Renal pelvis (tissue), 12 donors: ENCODE measurements at places on chromosomes 12 and 14.

DNA sequence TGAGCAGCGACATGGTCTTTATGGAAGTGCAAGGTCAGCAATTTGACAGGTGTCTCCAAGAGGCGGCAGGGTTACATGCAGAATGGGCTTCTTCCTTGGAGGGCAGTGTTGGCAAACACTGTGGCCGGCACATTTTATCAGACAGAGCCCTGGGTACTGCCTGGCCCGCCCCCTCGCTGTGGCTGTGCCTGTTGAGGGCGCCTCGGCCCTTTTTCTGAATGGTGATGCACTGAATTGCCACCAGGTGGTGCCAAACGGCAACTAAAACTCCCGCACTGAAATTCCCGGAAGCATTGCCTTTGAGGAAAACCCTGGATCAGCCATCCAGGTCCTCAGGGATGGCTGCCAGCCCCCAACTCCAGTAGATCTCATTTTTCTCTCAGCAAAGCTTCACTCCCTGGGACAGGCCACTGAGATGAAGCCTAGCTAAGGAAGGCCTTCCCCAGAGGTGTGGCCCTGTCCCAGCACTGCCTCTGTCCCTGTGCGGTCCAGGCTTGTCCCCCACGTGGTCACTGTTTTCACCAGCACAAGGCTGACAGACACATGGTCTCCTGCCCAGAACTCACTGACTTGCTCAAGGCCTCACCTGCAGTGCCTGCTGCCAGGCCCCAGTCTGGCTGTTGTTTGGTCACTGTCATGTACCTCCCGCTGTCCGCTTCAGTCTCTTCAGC is 73.6 kb downstream of the TESC start:
- DNase-seq = peak; percentile 78

GRCh38 chr14:104212206-104213095 is 74.1 kb downstream of the KIF26A start:
- DNase-seq = no peak

DNA sequence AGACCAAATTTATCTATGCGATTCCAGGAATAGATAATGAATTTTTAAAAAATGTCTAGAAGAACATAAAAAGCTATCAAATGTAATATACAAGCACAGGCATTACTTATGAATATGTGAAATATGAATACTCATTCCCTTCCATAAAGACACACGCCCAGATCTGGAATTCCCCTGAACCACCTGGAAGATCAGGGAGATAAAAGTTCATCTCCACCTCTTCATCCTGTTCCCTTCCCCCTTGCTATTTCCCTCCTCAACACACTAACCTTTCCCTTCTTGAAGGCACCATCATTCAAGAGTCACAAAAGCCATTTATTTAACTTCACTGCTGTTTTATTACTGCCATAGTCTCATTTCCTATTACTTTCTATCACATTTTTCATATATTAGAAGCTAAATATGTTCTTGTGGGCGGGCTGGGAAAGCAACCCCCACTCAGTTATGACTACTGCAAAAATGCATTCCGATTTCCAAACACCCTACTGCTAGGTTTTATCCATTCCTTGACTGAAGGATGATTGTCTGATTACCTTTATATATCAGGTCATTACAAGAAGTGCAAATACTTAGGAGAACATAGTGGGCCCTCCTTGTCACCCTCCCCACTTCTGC is 16.1 kb downstream of the FGD6 start:
- no peak for DNase-seq

DNA sequence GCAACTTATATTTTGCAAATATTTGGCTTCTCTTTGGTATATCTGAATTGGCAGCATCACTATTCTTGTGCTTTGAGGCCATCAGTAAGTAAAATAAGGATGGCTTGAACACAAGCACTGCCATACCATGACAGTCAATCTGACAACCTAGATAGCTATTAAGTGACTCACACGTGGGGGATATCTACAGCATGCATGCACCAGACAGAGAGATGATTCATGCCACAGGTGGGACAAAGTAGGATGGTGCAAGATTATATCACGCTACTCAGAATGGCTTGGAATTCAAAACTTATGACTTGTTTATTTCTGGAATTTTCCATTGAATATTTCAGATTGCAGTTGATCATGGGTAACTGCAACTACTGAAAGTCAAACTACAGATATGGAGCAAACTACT is 675.6 kb upstream of the MDGA2 start:
- no peak for DNase-seq

- DNase-seq = no peak
These were observed 1352.9 kb downstream of the TMEM121 start for GRCh38 chr14:106879241-106879640.

- DNase-seq = no peak
These were observed 3.3 kb downstream of the ARHGAP9 start for GRCh38 chr12:57476162-57476992.

GRCh38 chr12:110012137-110012536 is 12.9 kb downstream of the ANKRD13A start:
- DNase-seq = no peak

DNA sequence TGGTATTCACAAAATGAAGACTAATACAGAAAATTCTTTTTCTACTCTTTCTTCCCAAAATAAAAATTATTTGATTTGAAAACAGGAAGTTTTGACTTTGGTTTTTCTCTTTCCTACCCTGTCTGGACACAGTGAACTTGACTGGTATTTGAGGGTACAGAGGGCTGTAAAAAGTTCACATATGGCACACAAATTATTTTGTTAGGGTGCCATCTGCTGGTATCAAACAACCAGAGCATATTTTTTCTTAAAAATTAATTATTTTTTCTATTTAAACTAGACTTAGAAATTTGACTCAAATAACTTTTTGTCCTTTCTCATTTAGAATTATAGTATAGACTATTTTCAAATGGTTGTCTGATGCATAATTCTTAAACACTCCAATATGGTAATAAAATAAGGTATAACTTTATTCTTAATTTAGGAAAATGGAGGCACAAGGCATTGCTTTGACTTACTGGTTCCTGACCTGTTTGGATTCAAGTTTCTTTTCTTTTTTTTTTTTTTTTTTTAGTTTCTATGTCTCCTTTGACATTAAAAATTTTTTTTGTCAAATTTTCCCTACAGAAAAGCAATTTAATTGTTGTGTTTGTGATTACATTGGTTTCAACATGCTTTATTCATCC is 390.6 kb downstream of the PRKD1 start:
- no peak for DNase-seq

DNA sequence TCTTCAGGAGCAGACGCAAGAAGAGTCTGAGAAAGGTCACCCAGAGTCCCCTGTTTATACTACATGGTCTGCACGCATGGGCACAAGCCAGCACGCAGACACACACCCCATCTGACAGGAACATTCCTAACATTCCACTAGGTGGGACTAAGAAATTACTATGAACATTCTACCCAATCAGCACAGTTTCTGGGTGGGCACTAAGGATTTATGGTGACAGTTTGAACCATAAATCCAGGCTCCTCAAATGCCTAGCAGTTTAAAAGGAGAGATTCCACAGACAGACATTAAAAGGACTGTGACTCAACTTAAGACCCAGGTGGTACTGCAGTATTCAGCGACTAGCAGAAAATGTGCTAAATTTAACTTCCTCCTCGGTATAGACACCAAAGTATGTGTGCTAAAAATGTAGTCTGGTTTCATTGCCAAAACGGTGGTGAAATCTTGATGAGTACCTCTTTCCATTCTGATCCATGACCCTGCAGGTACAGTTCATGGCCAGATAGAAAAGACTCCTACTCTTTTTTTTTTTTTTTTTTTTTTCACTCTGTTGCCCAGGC is 16.2 kb downstream of the ABHD4 start:
- peak; percentile 92 for DNase-seq

- DNase-seq = no peak
These were observed 23.6 kb downstream of the MED6 start for GRCh38 chr14:70576891-70577290.
